Hematopoietic multipotent progenitor cell (in vitro differentiated cells): ENCODE measurements at places on chromosomes 1 and 21.

GRCh38 chr1:25872713-25873112, 2.8 kb downstream of the PAQR7 start:
- no peak for DNase-seq

DNA sequence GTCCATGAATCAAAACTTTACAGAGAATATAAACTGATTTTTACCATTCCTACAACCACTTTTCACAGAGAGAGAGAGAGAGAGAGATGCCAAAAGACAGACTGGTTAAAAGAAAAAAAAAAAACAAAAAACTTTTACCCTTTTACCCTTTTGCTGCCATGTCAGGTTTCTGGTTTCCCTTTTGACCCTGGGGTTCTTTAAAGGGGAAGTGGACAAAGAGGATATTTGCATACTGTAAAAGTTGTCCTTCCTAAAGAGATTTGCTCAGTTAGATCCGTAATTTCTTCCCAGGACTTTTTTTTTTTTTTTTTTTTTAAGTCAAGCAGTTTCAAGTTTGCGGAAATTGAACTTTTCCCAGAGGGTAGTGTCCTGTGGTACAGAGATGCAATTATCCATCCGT, 287.8 kb upstream of the RGS18 start:
- DNase-seq: no peak

DNA sequence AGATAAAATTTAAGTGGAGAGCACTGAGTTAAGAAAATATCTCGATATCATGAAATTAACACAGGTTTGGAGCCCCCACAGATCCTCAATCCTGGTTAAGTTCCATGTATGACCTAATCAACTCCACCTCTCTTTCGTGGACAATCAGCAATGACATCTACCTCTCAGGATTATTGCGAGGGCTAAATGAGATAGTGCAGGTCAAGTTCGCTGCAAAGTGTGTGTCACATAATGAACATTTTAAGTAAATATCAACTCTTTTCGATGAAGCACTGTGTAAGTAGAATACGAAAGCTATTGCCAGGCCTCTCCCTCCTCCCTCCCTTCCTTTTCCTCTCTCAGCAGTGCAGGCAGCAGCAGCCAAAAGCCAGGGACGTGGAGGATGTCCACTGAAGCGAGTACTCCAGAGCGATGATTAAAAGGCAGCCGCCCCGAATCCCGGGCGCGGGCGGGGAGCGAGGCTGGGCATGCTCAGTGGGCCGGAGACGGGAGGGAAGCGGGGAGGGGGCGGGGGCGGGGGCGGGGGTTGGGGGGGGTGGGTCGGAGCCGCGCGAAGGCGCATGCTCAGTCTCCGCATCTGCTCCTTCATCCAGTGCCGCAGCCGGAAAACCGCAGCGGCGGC, at the start of gene CAMSAP2:
Gene CAMSAP2, plus strand, starts transcription at position 567 of the 622 bp plus-strand sequence. CDS start 935 bp downstream, outside the sequence.
- DNase-seq: no peak

GRCh38 chr1:20028125-20028524, 41.9 kb upstream of the PLA2G5 start:
- DNase-seq: no peak

- no peak for DNase-seq
Observed at GRCh38 chr1:233802611-233803010, 101.9 kb upstream of the SLC35F3 start.

GRCh38 chr1:208731981-208732821, 488.0 kb upstream of the PLXNA2 start:
- peak; percentile 72 for DNase-seq

DNA sequence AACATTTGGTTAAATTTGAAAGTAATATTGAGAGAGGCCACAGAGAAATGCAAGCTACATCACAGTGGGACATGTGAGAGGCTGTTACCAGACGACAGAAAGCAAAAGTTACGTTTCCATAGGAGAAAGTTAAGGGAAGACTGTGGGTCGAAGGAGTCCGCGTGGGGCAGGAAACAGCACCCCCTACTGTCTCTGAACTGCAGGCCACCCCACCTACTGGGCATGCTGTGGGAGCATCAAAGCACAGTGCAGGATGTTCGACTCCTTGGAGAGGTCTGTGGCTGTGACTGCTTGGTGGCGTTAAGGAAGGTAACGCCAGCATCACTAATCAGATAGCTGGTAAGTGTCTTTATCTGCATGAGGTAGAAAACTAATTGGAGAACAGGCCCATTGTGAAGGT, 123.9 kb downstream of the PTBP2 start:
- peak; percentile 47 for DNase-seq

- peak; percentile 45 for DNase-seq
Observed at GRCh38 chr1:202599669-202600431, 110.4 kb downstream of the SYT2 start.

DNA sequence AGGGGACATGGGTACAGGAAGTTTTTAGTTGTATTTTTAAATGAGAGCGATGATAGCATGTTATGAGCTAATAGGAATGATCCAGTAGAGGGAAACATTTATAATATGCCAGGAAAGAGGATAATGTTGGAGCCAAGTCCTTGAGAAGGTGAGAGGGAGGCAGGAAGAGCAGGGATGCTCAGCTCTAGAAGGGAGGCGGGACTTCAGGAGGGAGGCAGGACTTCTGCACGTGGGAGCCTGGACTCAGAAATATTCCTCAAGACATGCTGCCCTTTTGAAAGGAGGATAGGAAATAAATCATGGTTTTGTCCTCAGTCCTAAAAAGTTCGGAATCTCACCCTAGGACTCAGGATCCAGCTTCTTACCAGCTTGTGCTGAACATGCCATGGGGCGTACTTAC, 5.9 kb downstream of the ADARB1 start:
- DNase-seq: no peak

- no peak for DNase-seq
Observed at GRCh38 chr1:38568061-38568857, 291.3 kb downstream of the RRAGC start.

DNA sequence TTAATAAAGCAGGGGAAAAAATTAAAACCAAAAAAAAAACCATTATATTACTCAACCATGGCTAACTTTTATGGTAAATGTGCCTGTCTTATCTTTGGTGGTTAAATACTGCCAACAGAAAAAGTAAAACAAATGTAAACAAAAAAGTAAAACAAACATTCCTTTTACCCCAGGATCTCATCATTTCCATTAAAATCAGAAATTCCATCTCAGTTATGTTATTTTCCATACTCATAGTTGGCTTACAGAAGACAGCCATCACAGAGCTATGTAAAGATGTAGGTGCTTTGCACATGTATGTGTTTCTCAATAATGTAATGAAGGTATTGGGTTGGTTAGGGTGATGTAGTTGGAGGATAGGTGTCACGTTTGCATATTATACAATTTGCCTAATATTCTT, 185.0 kb downstream of the KCNK2 start:
- no peak for DNase-seq

GRCh38 chr1:116006486-116006964, 30.2 kb downstream of the SLC22A15 start:
- DNase-seq: no peak

DNA sequence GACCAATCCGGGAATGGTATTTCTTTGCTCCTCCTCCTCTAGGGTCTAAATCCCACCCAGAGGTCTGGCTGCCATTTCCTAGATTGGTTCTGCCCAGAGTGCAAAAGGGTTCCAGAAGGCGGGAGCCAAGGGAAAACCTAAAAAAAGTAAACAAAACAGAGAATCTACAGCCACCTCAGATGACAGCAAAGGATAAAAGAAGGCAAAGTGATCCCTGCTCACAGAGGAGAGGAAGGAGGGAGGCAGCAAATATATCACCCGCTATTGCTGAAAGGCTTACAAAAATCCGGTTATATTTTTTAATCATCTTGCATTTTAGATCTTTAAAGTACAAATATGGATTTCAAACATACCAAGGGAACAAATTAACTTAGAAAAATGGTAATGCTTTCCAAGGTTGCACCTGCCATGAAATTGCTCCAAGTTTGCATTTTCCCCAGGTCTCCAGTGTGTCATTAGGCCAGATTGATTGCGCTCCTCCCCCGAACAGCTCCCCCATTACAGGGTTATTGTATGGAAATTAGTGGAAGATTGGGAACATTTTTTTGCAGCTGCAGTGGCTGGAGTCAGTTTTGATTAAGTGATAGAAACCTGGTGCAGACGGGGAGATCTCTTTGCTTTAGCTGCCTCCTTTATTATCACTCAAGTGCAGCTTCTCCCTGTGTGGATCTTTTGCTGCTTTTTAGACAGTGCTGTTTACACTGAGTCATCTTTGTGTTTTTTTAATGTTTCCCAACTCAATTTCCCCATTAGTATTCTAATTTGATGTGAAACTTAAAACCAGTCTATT, 280.5 kb upstream of the CAMK1G start:
- DNase-seq: no peak

DNA sequence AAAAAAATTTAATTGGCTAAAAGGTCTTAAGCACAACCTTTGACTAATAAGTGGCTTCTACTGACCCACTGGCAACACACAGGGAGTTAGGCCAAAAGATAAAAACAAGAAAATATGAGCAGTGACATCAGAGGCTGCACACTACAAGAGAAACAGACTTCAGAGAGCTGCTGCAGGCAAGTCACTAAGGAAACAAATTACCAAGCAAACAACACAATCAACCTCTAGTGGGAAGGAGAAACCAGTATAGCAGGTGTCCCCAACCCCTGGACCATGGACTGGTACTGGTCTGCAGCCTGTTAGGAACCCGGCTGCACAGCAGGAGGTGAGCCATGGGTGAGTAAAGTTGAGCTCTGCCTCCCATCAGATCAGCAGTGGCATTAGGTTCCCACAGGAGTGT, 20.8 kb upstream of the ENSA start:
- DNase-seq: no peak

- DNase-seq: no peak
Observed at GRCh38 chr1:41671116-41671755, 186.8 kb upstream of the EDN2 start.

DNA sequence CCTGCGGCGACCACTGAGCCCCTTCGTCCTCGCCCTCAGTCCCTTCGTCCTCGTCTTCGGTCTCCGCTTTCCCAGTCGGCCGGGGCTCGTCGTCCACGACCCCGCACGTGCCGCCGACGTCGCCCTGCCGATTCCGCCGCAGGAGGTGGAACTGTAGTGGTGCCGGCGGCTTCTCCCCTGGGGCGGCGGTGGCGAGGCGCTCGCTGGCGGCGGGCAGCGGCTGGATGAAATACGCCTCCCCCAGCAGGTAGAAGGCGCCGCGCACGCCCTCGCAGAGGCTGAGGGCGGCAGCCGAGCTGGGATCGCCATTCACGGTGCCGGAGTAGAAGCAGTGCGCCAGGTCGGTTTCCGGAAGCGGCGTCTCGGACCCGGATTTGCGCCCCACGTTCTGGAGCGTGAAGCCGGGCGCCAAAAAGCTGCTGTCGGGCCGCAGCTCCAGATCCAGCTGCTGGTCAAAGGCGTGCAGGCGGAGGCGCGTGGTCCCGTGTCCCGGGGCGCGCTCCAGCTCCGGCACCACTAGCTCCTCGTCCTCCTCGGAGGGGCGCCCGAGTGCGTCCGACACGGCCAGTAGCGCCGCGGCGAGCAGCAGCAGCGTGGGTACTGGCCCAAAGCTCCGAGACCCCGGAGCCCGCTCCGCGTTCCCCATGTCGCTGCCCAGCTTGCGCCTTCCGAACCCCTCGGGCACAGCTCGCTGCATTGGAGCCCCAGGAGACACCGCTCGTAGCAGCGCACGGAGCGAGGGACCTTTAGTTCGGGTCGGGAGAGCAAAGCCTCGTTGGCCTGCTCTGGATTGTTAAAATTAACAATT, 747 bp downstream of the ADAMTS1 start:
- DNase-seq: peak; percentile 45

GRCh38 chr1:84617349-84617748, 43.1 kb upstream of the CTBS start:
- DNase-seq: no peak

- no peak for DNase-seq
Observed at GRCh38 chr1:203512517-203512847, 18.5 kb downstream of the OPTC start.

DNA sequence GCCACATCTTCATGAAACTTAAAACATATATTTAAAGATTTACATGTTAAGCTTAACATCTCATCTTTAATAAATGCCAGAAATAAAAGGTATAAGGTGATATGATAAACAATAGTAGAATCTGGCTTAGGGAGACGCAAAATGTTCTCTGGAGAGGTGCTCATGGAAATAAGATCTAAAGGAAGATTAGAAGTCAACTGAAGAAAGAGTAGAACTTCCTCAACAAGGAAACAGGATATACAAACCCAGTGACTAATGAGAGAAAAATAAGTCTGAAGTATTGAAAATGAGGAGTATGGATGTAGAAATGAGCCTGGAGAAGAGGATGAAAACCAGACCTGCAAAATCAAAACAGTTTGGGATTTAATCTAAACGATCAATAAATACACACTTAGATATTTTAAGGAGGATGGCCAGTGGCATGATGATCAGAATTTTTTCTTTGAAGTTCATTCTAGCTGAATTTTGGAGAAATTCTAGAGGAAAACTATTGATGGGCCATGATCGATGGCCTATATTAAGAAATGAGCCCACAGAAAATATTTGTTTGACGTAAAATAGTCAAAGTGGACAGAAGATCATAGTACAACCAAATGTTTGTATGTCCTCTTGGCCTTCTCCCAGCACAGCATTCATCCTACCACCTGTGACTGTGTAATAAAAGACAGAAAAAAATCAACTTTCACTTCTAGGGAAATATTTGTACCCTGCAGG, 387.9 kb upstream of the PTBP2 start:
- DNase-seq: no peak

GRCh38 chr1:92980732-92981647, 19.7 kb upstream of the DIPK1A start:
- DNase-seq: no peak

GRCh38 chr1:2133879-2134215, 60.7 kb downstream of the FAAP20 start:
- no peak for DNase-seq

DNA sequence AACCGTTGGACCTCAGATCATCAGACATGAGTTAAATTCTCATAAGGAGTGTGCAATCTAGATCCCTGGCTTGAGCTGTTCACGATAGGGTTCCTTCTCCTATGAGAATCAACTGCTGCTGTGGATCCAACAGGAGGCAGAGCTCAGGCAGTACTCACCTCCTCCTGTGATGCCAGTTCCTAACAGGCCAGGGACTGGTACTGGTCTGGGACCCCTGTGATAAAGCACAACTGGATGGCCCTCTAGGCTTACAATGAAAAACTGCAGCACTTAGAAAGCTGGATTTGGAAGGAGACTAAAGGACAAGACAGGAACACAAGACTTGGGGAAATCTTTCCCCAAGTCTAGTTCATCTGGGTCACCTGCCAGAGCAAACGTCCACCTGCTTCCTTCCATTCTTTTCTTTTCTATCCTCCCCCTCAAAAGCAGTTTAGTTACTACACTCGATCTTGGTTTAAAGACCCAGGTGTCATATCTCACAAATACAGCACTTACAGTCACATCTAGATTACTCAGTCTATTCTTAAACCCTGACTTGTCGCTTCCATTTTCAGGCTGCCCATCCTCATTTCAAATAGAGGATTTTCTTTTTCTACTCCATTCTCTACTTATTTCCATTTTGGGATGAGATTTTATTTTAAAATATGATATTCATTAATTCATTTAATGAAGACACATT, 59.8 kb downstream of the PTPN14 start:
- DNase-seq: no peak
